ENCODE measurements at places on chromosomes 16 and 17.

DNA sequence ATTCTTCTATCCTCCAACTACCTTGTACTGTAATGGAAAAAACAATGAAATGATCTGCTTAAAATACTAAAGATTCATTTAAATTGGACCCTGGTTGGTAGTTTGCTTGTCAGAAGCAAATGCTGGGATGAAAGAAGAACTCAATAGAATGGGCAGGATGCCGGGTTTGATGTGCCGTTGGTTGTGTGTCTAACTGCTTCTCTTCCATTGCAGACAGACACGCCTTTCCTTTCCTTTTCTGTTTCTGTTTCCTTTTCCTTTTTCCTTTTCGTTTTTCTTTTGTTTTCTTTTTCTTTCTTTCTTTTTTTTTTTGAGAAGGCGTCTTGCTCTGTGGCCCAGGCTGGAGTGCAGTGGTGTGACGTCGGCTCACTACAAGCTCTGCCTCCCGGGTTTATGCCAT is 64.6 kb downstream of the PLCG2 start:
- DNase-seq: no peak

DNA sequence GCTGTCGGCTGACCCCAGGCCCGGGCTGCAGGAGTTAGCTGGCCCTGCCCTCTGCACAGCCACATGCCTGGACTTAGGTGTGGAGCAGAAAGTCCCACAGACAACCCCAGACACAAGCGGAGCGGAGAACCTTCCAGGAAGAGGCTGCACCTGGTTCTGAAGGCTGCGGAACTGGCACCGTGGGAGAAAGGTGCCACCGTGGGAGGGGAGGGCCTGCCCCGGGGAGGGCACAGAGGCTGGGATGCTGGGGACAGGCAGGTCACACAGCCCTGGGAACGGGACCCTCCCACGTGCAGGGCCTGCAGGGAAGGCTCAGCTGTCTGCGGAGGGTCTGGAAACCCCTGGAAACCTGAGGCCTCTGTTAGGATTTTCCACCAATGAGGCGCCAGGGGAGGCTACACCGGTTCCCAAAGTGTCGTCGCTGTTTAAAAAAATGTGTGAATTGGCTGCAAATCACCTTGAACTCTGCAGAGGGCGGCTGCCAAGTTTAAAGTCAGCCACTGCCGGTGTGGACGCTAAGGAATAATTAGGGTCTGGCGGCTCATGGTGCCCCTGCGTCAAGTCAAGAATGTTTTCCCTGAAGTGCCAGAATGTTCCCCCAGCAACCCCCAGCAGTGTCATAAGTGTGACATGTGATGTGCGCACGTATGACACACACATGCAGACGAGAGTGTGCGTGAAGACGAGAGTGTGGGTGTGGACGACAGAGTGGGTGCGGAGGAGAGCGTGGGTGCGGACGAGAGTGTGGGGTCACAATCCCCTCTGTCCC is 50.9 kb upstream of the PABPN1L start:
- DNase-seq: no peak

- DNase-seq: no peak
Observed at GRCh38 chr16:89924925-89925307, 1.8 kb downstream of the TUBB3 start.

GRCh38 chr17:3554440-3554839 is 3.2 kb downstream of the TRPV3 start:
- DNase-seq: no peak

DNA sequence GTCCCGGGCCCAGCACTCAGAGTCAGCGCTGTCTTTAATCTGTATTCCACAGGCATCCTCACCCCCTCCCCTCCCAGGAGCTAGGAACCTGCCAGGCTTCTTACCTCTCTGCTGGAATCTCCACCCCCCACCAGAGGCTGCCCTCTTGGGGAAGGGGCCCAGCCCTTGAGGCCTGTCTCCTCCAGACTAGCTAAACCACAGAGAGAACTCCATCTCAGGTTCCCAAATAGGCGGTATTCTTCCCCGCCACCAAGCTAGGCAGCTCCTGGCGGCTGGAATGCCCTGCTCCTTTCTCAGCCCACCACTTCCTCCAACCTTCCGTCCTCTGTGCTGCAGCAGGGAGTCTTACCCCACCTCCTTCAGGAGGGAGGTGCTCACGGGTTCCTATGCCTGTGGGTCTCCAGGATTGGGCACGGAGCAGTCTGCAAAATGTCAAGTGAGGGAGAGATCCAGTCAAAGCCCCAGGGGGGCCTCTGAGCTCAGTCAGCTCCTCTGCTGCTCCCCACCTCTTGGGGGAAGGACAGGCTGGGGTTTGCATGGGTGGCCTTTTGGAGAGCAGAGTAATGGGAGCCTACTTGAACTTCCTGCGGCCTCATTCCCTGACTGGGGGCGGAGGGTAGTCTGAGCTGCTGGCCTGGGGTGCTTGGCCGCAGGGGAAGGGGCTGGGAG is 55.7 kb downstream of the SREBF1 start:
- peak; percentile 82 for DNase-seq

DNA sequence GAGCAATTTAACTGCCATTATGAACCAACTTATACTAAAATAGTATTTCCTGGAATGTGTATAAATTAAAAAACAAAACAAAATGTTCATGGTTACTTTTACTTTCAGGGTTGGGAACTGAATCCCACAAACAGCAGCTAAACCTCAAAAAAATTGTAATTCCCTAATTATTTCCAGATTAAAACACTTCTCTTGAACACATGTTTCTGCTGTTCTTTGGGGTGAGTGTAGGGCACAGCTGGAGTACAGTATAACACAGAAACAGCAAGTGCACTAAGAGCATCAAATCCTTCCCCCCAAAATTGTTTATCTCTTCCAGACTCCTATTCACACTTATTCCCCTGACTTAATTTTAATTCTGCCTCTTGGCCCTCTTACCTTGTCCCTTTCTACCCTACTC is 56.4 kb downstream of the KANSL1 start:
- peak; percentile 31 for DNase-seq

DNA sequence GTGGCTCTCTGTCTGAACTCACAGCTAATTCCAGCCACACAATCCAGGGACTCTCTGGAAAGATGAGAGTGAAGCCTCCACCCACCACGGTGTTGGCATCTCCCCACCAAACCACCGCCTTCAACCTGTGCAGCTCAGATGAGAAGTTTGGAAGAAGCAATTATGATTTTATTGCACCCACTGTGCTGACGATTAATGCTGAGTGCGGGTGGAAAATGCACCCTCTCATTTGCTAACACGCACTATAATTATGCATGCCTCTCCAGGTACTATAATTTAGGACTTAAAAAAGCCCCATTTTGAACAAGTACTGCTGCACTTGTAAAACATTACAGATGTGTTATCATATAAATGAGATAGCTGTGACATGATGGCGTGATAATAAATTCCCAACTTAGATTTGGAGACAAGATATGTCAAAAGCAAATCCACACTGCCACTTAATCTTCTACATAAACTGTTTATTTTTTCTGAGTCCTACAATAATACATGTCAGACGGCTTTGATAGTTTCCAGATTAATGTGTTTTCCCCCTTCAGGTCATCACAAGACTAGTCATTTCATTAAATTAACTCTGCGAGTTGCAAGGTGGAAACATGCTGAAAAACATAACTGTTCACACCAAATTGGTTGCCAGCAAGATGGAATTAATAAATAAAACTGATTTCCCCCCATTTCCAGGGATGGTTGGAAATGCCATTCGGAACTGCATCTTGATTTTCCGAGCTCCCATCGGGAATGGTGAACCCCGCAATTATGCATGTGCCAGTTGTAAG is 466.5 kb upstream of the MAF start:
- DNase-seq: no peak

DNA sequence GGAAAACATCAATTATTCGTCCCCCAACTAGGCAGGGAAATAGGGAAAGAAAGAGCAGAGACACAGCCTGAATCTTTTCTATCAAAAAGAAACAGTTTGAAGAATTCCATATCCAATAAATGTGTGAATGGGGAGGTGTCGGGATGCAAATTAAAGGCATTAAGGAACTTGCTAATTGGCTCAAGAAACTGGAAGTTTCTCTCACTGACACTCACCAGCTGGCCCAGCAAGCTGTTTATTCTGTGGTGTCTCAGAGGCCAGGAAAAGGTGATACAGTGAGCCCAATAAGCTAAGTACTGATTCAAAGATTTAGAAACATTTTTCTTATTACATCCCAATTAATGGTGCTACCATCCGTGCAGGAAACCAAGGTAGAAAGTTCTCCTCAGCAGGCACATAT is 104.4 kb upstream of the CLEC3A start:
- DNase-seq: no peak

- DNase-seq: no peak
Observed at GRCh38 chr17:18233803-18234518, 8.5 kb downstream of the LLGL1 start.

GRCh38 chr17:16929035-16929680 is 42.8 kb downstream of the TNFRSF13B start:
- no peak for DNase-seq

DNA sequence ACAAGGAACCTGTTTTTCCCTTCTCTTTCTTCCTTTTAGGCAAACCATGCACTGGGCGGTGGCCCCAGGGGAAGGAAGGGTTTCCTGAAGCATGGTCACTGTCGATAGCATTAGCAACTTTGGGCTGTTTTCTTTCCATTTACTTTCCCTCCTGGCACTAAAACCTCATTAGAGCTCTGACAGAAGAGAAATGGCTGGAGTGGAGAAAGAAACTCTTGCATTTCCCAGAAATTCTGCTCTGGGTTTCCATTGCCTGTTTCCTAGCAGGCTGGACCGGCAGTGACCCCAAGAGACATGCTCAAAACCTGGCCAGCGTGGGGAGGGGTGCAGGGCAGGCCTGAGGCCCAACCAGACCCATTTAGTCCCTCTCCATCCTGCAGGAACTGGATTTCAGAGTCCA is 230.7 kb upstream of the CCL2 start:
- no peak for DNase-seq

DNA sequence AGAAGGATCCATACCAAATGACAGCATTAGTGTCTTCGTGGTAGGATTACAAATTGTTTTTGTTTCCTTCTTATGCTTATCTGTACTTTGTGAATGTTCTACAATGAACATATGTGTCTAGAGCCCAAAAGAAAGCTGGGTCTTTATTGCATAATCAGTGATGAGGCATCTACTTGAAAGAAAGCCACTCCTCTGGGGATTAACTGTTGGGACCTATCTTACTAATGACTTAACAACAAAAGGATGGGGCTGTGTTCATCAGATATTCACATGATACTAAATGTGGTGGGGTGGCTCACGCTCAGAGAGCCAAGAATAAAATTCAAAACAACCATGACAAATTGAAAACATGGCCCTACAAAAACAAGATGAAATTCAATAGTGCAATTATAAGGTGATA is 160.2 kb downstream of the RGS9 start:
- DNase-seq: peak; percentile 54

DNA sequence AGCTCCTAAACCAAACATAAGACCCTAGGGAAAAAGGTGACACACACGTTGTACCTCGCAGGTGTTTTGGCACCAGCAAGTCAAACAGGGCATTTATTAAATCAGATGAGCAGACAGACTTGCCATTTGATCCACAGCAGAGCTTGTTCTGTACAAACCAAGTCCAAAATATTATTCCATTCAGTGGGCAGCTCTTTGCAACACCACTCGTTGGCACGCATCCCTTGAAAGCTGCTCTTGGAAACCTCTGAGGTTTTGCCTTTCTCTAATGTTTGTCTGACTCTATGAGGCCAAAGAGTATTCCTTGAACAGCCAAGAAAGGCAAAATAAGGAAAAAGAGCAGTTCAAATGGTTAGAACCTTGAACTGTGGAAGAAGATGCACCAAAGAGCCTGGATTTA is 12.7 kb downstream of the TMEM100 start:
- no peak for DNase-seq

DNA sequence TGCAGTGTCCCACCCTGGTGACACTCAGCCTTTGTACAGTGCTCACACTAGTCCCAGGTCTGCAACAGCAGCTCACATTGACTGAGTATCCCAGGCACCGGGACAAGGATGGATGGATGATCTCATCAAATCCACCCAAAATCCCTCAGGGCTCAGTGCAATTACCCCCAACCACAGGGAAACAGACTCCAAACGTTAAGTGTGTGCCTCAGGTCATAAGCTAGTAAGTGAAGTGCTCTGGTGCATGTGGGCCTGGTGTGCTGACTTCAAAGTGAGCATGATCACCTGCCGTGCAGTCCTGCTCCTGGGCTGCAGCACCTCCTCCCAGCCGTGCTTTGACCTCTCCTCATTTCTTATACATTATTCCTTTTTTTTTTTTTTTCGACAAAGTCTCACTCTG is 31.2 kb upstream of the CD300E start:
- DNase-seq: no peak

DNA sequence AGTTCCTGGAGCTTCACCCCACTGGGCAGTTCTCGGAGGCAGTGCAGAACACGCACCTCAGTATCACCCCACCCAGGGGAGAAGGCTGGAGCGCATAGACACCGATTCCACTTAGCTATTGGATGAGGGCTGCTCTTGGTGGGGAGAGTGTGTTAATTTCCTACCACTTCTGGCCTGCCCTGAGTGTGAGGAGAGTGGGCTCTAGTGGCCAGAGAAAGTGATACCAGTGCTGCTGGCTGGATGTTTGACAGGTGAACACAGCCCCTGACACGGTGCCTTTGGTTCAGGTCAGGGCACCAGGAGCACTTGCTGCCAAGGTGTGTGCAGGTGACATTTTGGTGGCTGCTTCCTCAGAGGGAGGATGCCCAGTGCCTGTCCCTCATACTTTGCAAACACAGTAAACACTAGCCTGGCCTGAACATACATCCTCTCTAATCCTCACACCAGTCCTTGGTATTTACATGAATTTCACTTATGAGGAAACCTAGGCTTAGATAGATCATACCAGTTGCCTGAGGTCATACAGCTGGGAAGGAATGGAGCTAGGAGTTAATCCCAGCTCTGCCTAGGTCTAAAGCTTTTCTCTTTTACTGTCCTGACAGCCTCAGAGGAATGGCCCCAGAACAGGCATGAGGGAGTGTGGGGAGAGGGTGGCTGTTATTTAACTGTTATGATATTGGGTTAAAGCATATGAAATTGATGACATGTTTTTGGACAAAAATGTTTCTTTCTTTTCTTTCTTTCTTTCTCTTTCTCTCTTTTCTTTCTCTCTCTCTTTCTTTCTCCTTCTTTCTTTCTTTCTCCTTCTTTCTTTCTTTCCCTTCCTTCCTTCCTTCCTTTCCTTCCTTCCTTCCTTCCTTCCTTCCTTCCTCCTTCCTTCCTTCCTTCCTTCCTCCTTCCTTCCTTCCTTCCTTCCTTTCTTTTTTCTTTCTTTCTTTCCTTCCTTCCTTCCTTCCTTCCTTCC is 21.0 kb upstream of the ITGAX start:
- no peak for DNase-seq

- no peak for DNase-seq
Observed at GRCh38 chr16:12142157-12142556, 165.6 kb downstream of the SNX29 start.

DNA sequence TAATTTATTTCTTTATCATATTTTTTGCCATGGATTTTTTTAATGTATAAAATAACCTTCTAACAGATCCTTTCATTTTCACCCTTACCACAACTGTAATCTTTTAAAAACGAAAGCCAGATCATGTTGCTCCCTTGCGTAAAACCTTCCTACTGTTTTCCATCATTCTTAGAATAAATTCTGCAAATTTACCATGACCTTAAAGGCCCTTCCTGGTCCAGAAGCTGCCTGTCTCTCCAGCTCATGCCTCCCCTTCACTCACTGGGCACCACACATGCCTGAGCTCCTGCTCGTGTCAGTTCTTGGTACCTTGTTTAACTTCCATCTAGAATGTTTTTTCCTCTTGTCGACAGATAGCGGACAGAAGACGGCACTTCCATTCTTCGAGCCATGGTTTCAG is 245.0 kb upstream of the CDH5 start:
- peak; percentile 17 for DNase-seq

- DNase-seq: peak; percentile 42
Observed at GRCh38 chr17:56697190-56697589, 103.7 kb downstream of the NOG start.

- DNase-seq: peak; percentile 66
Observed at GRCh38 chr17:49076573-49077384, 55.8 kb upstream of the B4GALNT2 start.

GRCh38 chr16:53689636-53690035 is 14.0 kb downstream of the RPGRIP1L start:
- no peak for DNase-seq
